ENCODE measurements at places on chromosomes 6 and 20. TPM values are rescaled to one million over a fixed set of nuclear protein-coding genes. Genes with fewer than 3 reads are reported as not detected.
A peak's percentile ranks its signal among the peaks of the same experiment; 100 is the strongest.

GRCh38 chr6:19802656-19803055 lies 34.5 kb upstream of the ID4 start:
- H3K27me3 ChIP-seq: no peaks in the 10 kb centered on the region
- peaks cover 7% of the 10 kb centered on the region for H3K4me1 ChIP-seq
- H3K36me3 ChIP-seq: no peaks in the 10 kb centered on the region

- no peak overlapping the region for H3K27ac ChIP-seq
- peaks cover 19% of the 10 kb centered on the region for H3K27me3 ChIP-seq
- H3K4me3 ChIP-seq: no peak overlapping the region
Observed at GRCh38 chr20:952196-952795, 36.2 kb upstream of the ANGPT4 start.

DNA sequence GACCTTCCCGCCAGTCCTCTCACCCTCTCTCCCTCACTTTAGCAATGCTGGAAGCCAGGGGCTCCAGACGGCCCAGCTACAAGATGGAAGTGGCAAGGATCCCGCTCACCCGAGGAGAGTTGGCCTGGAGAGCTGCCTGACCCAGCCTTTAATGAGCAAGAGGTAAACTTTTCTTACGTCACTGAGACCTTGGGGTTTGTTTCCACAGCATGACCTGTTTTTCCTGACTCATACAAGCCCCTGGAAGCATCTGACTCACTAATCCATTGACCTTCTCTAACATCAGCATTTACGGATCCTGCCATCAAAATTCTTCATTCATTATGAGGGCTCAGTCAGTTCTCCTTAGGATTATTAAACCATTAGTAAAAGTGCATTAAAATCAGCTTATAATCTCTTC lies 120.4 kb downstream of the MYLK4 start:
- H3K36me3 ChIP-seq: no peaks in the 10 kb centered on the region
- peaks cover 5% of the 10 kb centered on the region for H3K4me1 ChIP-seq
- no peak overlapping the region for H3K4me3 ChIP-seq
- DNase-seq: no peak
- no peaks in the 10 kb centered on the region for H3K27me3 ChIP-seq
- no peak overlapping the region for H3K27ac ChIP-seq

KIFC1 gene
- 1.0 TPM for polyA plus RNA-seq

SRSF12 gene
- not detected for polyA plus RNA-seq

ULBP2 gene
- 0.31 TPM for polyA plus RNA-seq

DNA sequence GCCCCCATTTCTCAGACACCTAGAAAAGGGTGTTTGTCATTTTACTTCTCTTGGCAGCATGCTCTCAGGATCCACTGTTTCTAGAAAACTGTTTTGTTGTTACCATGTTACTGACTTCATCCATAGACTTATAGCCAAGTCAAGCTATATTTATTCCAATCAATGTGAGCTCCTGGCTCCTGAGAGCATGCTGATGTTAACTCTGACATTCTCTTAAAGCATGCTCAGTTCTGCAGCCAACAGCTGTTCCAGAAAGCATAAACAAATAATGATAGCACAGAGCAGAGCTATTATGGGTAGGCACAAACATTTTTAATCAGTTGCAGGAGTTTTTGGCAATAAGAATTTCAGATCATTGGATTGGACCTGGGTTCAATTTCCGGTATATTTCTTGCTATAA lies 92.4 kb upstream of the CEP85L start:
- H3K27ac ChIP-seq: no peak overlapping the region
- DNase-seq: no peak
- peaks cover 24% of the 10 kb centered on the region for H3K4me1 ChIP-seq
- no peaks in the 10 kb centered on the region for H3K27me3 ChIP-seq

WFDC10B gene
- polyA plus RNA-seq: not detected

GRCh38 chr6:129104560-129104959 lies 221.6 kb downstream of the LAMA2 start:
- no peak overlapping the region for H3K27ac ChIP-seq
- DNase-seq: no peak
- H3K27me3 ChIP-seq: no peaks in the 10 kb centered on the region
- peaks cover 4% of the 10 kb centered on the region for H3K4me1 ChIP-seq
- no peak overlapping the region for H3K4me3 ChIP-seq
- H3K36me3 ChIP-seq: no peaks in the 10 kb centered on the region

GRCh38 chr20:24531631-24532419 lies 62.4 kb downstream of the SYNDIG1 start:
- H3K27ac ChIP-seq: no peak overlapping the region
- H3K36me3 ChIP-seq: no peaks in the 10 kb centered on the region
- no peaks in the 10 kb centered on the region for H3K27me3 ChIP-seq

TMC2 gene
- not detected for polyA plus RNA-seq

DNA sequence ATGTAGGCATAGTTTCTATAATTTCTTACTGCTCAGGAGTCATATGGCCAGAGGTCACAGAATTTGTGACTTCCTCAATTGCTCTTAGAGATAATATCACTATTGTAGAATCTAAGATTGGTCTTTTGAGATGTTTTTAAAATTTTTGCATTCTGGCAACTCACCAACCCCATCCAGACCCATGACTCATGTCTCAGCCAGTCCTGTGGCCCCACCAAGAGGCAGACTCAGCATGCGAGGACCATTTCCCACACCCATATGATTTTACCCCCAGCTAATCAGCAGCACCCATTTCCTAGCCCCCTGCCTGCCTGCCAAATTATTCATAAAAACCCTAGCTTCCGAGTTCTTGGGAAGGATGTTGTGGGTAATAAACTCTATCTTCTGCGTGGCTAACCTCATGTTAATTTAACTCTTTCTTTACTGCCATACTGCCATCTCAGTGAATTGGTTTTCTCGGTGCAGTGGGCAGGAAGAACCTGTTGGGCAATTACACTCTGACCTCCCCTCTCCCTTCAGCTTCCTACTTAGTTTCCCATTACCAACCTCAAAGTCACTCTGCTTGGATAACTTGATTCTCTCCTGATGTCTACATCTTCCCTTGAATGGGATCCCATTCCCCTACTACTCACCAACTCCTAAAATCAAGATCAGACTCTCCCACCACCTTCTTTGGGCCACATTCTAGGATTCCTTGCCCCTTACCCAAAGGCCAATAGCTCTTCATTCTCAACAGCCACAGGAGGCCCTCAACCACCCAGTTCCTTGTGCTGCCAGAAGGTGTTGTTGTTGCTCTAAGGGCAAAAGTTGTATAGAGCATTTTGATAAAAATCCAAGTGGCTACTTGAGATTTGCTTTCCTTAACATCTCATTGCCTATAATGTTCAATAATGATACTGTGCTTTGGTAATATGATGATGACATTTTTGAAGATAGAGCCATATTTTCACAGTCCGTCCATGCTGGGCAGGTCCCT lies 16.2 kb upstream of the IYD start:
- H3K27ac ChIP-seq: no peak overlapping the region
- peaks cover 13% of the 10 kb centered on the region for H3K27me3 ChIP-seq
- H3K4me1 ChIP-seq: peaks cover 8% of the 10 kb centered on the region
- H3K36me3 ChIP-seq: no peaks in the 10 kb centered on the region
- no peak overlapping the region for H3K4me3 ChIP-seq

GRCh38 chr6:120274547-120274946 lies 925.0 kb upstream of the MAN1A1 start:
- no peaks in the 10 kb centered on the region for H3K27me3 ChIP-seq
- H3K36me3 ChIP-seq: no peaks in the 10 kb centered on the region
- DNase-seq: peak; percentile 62
- H3K4me1 ChIP-seq: peaks cover 14% of the 10 kb centered on the region

VWA7 gene
- 6.0 TPM for polyA plus RNA-seq

COL20A1 gene
- polyA plus RNA-seq: not detected

STMN3 gene
- polyA plus RNA-seq: 59.4 TPM

DNA sequence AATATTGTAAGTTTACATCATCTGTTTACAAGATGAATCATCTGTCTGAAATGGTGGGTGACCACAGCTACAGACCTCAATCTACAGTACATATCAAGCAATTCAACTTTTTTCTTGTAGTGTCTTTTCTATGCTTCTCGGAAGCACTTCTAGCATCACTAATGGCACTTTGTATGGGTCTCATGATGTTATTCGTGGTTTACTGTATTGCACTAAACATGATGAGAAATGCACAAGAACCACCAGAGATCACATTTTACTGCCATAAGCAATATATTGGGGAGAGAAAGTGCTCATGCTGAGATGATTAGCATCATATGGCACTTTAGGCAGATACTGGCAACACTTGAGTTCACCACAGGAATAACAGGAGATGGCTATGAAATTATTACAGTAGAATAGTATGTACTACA lies 15.4 kb upstream of the BTBD3 start:
- H3K36me3 ChIP-seq: no peaks in the 10 kb centered on the region
- no peak overlapping the region for H3K27ac ChIP-seq
- H3K4me3 ChIP-seq: no peak overlapping the region
- H3K4me1 ChIP-seq: no peaks in the 10 kb centered on the region
- no peak for DNase-seq

DNA sequence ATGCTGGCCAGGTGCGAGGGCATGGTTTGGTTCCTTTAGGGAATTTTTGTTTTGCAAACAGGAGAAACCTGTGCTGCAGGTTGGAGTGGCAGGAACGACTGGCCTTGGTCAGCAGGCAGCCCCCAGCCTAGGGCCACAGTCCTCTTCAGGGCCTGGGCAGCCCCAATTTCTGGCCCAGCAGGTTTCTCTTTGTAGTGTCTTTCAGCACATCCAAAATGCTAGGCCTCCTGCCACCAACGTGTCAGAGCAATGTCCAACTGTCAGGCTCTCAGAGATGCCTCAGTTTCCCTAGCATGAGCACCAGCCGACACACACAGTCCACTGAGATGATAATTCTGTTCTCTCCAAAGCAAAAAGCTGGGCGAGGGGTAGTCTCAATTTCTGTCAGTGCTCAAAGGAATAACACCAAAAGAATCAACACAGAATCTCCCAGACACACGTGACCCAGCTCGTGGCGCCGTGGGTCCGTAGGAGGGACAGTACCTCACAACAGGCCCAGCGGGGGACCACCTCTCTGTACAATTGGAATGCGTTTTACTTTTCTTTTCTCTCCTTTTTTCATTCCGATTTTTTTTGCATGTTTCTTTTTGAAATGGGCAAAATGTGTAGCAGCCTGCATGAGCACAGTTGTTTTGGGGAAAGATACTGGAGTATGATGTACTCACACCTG lies 125.9 kb downstream of the TAF4 start:
- H3K27ac ChIP-seq: no peak overlapping the region
- H3K4me1 ChIP-seq: no peaks in the 10 kb centered on the region
- no peak for DNase-seq
- no peaks in the 10 kb centered on the region for H3K36me3 ChIP-seq

DNA sequence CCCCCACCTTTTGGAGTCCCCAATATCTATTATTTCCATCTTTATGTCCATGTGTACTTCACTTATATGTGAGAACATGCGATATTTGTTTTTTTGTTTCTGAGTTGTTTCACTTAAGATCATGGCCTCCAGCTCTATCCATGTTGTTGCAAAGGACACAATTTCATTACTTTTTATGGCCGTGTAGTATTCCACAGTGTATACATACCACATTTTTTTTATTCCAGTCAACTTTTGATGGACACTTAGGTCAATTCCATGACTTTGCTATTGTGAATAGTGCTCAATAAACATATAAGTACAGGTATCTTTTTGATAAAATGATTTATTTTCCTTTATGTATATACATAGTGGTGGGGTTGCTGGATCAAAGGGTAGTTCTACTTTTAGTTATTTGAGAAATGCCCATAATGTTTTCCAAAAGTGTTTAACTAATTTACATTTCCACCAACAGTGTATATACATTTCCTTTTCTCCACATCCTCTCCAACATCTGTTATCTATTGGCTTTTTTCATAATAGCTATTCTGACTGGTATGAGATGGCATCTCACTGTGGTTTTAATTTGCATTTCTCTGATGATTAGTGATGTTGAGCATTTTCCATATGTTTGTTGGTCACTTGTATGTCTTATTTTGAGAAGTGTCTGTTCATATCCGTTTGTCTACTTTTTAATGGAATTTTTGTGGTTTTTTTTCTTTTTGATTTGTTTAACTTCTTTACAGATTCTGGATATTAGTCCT lies 34.0 kb upstream of the COL10A1 start:
- no peaks in the 10 kb centered on the region for H3K4me1 ChIP-seq
- no peak for DNase-seq
- no peaks in the 10 kb centered on the region for H3K27me3 ChIP-seq
- no peak overlapping the region for H3K27ac ChIP-seq
- H3K4me3 ChIP-seq: no peak overlapping the region
- peaks cover 4% of the 10 kb centered on the region for H3K36me3 ChIP-seq

VGLL2 gene
- polyA plus RNA-seq: not detected

- no peaks in the 10 kb centered on the region for H3K36me3 ChIP-seq
- H3K4me3 ChIP-seq: no peak overlapping the region
- H3K4me1 ChIP-seq: no peaks in the 10 kb centered on the region
- H3K27ac ChIP-seq: no peak overlapping the region
- DNase-seq: no peak
Observed at GRCh38 chr6:2807342-2808090, 34.1 kb downstream of the SERPINB1 start.

CDSN gene
- not detected for polyA plus RNA-seq

- no peak for DNase-seq
- H3K27me3 ChIP-seq: no peaks in the 10 kb centered on the region
- H3K36me3 ChIP-seq: peaks cover 3% of the 10 kb centered on the region
- no peak overlapping the region for H3K27ac ChIP-seq
- no peak overlapping the region for H3K4me3 ChIP-seq
- H3K4me1 ChIP-seq: no peaks in the 10 kb centered on the region
Observed at GRCh38 chr6:75275067-75275466, 9.5 kb downstream of the TMEM30A start.

DNA sequence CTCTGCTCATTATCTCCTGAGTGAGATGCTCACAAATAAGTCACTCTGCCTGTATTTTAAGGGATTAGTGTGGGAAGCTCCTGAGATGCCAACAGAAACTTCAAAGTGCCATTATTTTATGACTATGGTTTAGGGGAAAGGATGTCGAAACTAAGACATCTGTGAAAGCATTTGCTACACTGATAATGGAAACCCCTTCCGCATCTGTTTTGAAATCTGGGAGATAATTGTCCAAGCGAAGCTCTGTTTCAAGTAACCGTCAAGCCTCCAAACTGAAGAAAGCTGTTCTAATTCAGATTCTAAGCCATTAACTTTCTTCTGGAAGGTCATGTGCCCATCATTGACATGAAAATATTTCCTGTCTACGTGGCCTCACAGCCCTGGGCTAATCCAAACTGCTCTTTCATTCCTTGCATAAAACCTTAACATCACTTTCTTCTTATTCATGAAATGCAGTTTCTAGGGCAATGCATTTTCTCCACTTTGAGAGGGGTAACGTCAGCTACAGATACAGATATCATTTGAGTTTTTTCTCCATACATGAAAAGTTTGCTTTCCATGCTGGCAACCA lies 932.0 kb downstream of the C6orf118 start:
- H3K27me3 ChIP-seq: no peaks in the 10 kb centered on the region
- H3K27ac ChIP-seq: no peak overlapping the region
- no peaks in the 10 kb centered on the region for H3K4me1 ChIP-seq
- H3K36me3 ChIP-seq: no peaks in the 10 kb centered on the region
- DNase-seq: no peak

Data from B cell (primary cell).